A549 treated with CORT108297 at 1 μM for 4 hours (cell line): ENCODE measurements at places on chromosomes 1 and 21. TPM values are rescaled to one million over a fixed set of nuclear protein-coding genes. Genes with fewer than 3 reads are reported as not detected.

Gene CXADR
- 7.4 to 9.7 TPM (median 8.6 TPM) in 5 replicates for total RNA-seq

Gene ZBTB8B
- total RNA-seq = under 0.01 TPM in 1 of 5 replicates, not detected in the others

Gene CFHR2
- not detected in 5 replicates for total RNA-seq

Gene FAM72C
- 4.3 to 7.1 TPM (median 5.5 TPM) in 5 replicates for total RNA-seq

Gene NR5A2
- 3.7 to 5.3 TPM (median 5.0 TPM) in 5 replicates for total RNA-seq

Gene FNDC5
- 0.42 to 0.77 TPM (median 0.57 TPM) in 5 replicates for total RNA-seq

Gene PTGS2
- 5.6 to 13.3 TPM (median 7.0 TPM) in 5 replicates for total RNA-seq

Gene IL10
- total RNA-seq = not detected in 5 replicates

Gene CYP4Z1
- not detected in 5 replicates for total RNA-seq

Gene TMEM61
- 0.26 to 0.55 TPM (median 0.39 TPM) in 4 of 5 replicates, not detected in the other for total RNA-seq

Gene BTG2
- 10.1 to 14.5 TPM (median 14.2 TPM) in 5 replicates for total RNA-seq

Gene NES
- total RNA-seq = 1.2 to 1.5 TPM (median 1.3 TPM) in 5 replicates

Gene OR2T35
- total RNA-seq = not detected in 5 replicates

Gene C8B
- total RNA-seq = not detected in 5 replicates

Gene MYOG
- not detected in 5 replicates for total RNA-seq

Gene FASLG
- total RNA-seq = not detected in 5 replicates

Gene SHE
- 0.05 to 0.19 TPM (median 0.06 TPM) in 5 replicates for total RNA-seq

Gene MPL
- total RNA-seq = 0.14 TPM in 1 of 5 replicates, not detected in the others

Gene LCE1D
- not detected in 5 replicates for total RNA-seq
